Vagina (tissue), 2 donors: ENCODE measurements at places on chromosomes 13 and 19.

- no peak for DNase-seq
Observed at GRCh38 chr13:109333893-109334651, 452.3 kb downstream of the IRS2 start.

DNA sequence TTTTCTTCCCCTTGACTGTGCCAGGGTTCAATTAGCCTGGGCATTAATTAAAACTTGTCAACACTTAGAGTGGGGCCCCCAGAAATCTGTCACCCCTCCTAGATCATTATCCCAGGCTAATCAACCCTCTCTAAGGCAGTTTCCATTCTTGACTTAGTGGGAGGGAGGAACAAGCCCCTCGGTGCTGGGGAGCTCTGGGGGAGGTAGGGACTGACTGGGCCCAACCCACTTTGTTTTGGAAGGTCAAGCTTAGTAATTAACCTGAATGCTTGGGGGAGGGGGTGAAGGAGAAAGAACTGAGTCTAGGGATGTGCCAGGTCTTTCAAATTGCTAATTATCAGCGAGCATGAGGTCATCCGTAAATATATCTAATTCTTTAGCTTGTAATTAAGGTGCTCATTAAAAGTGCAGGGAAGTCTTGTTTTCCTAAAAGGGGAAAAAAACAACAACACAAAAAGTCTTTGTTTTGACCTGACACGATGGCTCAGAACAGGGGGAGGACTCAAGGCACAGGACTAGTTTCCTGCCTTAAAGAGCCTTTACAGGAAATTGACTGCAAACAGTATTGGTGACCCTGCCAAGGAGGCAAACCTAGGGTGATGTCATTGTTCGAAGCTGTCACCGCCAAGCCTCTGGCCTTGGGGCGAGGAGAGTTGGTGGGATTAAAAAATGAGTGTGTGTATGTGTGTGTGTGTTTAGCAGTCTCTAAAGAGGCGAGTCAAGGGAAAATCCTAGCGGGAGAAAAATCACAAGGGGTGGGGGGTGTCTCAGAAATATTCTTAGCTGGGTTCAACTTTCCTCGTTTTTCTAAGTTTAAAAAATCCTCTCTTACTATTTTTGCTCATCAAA lies 19.4 kb downstream of the ACTN4 start:
- DNase-seq, result no peak

- peak; percentile 49 for DNase-seq
Observed at GRCh38 chr19:55913643-55914268, 18.4 kb downstream of the NLRP13 start.

DNA sequence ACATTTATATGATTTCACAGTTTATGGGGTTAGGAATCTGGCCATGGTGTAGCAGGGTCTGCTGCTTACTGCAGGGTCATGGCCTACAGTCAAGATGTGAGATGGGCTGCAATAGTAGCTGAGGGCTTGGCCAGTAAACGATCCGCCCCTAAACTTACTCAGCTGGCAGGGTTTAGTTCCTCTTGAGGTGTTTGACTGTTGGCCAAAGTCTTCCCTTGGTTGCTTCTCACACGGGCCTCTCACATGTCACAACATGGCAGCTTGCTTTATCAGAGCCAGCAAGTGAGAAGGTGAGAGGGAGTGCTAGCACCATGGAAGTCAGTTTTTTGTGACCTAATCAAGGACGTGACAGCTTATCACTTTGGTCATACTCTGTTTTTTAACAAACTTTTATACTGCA lies 77.1 kb downstream of the DNAJC3 start:
- DNase-seq, result no peak

DNA sequence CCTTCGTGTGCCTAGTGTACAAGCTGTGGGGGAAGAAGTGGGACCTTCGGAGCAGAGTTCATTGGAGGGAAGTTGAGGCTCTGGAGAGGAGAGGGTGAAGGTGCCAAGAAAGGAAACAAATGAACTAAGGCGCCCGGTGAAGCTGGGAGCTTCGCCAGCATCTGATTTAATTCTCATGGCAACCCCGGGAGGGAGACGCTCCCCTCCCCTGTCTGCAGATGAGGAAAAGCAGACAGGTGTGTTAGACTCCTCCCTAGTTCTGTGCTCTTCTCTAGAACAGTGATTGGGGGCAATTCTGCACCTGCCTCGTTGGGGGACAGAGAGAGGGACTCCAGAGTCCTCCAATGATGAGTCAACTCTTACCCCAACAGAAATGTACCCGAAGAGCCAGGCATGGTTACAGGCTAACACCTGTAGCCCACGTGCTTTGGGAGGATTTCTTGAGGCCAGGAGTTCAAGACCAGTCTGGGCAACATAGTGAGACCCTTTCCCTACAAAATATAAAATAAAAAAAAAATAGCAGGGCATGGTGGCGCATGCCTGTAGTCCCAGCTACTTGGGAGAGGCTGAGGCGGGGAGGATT lies 4.2 kb downstream of the SSC5D start:
- DNase-seq, result no peak

DNA sequence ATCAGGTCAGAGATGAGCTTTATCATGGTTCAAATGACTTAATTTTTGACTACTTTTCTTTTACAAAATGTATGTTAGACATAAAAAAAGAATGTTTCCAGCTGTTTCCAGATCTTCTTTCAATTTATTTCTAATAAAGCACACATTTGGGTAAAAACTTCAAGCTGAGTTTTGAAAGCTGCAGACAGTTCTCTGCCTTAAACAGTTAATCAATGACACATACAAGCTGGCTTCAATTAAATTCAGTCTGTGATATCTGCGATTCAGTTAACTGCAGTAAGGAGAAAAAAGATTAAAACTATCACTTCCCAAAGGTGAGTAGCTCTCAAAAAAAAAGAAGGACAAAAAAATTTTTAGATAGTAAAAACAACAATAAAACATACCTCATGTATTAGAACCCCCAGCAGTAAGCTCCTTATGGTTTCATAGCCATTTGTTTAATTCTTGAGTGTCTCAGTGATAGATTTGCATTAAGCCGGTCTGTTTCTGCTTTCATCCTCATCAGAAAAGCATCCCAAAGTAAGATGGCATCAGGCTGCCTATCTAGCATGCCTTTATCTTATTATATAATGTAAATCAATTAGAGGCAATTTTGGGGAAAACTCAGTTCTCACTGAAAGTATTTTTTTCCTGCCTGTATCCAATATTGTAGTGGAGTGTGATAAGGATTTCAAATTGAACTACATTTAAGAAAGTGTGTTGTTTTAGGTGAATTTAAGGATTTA lies 81.8 kb upstream of the STARD13 start:
- DNase-seq, result no peak

GRCh38 chr13:75670496-75670895 lies 34.4 kb downstream of the LMO7 start:
- DNase-seq, result no peak

GRCh38 chr13:37561031-37561430 lies 37.5 kb downstream of the POSTN start:
- no peak for DNase-seq

- DNase-seq, result no peak
Observed at GRCh38 chr13:106858903-106859532, 291.1 kb upstream of the ARGLU1 start.

DNA sequence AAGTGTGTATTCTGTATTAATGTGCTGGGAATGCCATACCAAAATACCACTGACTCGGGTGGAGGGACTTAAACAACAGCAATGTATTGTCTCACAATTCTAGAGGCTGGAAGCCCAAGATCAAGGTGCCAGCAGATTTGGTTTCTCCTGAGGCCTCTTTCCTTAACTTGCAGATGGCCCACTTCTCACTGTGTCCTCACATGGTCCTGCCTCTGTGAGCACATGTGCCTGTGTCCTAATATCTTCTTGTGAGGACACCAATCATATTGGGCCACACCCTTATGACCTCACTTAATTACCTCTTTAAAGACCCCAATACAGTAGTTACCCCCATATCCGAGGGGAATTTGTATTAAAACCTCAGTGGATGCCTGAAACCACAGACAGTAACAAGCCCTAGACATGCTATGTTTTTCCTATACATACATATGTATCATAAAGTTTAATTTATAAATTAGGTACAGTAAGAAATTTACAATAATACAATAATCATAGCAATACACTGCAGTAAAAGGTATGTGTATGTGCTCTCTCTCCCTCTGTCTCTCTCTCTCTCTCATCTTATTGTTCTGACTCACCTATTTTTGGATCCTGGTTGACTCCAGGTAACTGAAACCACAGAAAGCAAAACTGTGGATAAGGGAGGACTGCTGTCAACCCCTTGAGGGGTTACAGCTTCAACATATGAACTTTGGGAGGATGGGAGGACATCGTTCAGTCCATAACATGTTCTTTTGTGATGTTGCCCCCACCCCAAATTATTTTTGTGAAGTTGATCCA lies 174.3 kb downstream of the IRS2 start:
- no peak for DNase-seq

- DNase-seq, result no peak
Observed at GRCh38 chr13:83024232-83024631, 858.0 kb downstream of the SLITRK1 start.

DNA sequence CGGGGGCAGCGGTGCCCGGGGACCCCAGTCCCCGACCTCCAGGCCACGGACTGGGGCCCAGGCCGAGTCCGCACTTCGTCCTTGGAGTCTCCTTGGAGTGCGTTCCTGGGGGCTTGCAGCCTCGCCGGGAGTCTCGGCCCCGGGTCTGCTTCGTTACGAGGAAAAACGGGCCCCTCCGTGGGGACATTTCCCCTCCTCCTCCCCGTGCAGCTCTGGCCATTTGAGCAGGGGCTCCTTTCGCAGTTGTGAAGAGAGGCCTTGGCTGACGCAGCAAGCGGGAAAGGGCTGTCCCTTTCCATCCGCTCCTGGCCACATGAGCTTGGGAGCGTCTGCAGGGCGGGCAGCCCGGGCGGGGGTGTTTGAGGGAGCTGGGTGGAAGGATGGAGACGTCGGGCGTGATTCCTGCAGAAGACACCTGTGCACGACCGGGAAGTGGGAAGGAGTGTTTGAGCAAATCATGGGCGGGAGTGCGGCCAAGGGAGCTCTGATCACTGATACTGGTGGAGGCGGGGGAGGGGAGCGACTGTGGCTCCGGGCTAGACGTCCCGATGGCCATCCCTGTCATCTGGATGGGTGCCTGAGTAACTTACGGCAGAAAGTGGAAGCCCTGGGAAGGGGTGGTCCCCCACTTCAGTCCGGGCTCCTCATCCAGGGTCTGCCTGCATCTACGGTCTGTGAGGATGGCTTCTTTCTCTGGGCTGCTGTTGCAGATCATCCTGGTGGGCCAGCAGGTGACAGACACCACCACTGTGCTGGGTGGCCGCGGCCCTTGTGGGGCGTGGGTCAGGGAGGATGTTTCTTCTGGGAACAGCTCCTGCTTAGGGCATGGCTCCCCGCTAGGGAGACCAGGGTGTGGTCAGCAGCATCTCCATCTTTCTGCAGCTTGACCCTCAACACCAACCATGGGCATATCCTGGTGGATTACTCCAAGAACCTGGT lies 736 bp downstream of the GPI start:
- no peak for DNase-seq

DNA sequence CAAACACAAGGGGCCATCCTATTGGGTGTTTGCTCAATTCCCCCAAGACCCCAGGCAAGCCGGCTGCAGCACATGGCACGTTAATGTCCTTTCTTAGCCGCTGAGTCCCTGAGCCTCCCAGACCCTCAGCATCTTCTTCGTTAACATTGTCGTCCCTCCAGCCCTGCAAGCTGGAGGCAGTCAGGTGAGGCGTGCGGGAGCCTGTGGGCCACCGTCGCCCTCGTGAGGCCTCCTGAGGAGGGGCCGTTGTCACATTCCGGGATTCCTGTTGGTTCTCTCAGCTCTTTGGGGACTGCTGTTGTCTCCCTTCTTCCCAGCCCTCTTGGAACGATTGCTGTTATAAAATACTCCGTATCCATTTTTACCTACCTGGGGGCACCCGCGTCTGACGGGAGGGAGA lies 140.6 kb downstream of the KDM4B start:
- DNase-seq, result no peak

- DNase-seq, result no peak
Observed at GRCh38 chr13:42266473-42266872, 5.5 kb upstream of the AKAP11 start.

GRCh38 chr13:45926741-45927140 lies 75.2 kb upstream of the SIAH3 start:
- DNase-seq, result no peak

DNA sequence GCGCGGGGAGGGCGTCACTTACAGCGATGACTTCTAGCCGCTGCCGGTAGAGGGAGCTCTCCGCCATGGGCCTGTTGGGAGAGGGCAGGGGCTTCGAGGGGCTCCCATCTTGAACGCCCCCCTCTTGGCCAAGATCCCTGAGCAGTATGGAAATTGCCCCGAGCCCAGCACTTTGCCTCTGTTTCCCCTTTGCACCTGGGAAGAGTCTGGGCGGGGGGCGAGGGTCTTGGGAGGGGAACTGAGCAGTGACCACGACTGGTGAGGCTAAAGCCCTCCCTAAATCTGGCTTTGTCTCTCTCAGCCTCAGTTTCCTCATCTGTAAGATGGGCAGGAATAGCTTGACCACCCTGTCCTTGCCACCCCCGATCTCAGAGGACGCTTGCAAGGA lies 2.8 kb downstream of the PALM3 start:
- DNase-seq, result no peak

- DNase-seq, result no peak
Observed at GRCh38 chr13:21012211-21012610, 49.2 kb downstream of the LATS2 start.

GRCh38 chr13:33717775-33718174 lies 100.2 kb upstream of the RFC3 start:
- DNase-seq, result no peak

DNA sequence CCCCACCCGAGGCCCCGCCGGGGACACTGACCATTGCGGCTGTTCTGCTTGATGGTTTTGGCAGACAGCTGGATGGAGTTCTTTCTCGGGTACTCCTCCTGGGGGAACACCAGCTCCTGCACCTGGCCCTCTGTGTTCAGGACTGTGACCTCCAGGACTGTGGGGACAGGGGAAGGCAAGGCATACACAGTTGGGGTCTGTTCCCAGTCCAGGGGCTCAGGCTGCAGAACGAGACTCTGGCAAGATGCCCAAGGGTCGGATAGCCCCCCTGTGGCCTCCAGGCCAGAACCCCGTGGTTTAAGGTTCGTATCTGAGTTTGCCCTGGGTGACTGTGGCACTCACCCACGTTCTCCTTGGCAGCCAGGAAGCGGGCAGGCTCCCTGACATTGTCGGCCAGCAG lies 22.7 kb upstream of the ASF1B start:
- no peak for DNase-seq

DNA sequence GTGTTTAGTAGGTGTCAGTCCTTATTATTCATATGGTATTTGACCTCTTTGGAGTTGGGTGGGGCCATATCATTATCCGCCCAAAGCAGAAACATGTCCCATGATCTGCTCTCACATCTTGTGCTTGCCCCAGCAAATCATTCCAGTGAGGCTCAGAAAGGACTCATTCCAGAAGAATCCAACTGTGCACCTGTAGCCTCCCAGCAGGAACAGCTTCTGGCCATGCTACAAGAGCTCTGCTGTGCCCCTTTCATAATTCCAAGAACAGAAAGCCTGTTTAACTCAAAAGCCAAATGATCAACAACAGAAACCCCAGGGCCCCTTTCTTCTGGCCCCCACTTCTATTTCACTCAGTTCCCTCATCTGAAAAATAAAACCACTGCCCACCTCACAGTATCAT lies 673.1 kb downstream of the DIAPH3 start:
- no peak for DNase-seq
